ENCODE measurements at places on chromosomes 16 and 17. TPM values are rescaled to one million over a fixed set of nuclear protein-coding genes. Genes with fewer than 3 reads are reported as not detected.

TBX21 gene
- 1.2 TPM for total RNA-seq

RDM1 gene
- 1.1 TPM for total RNA-seq

KRT39 gene
- total RNA-seq: not detected

GRCh38 chr16:81607805-81608522 is 163.4 kb downstream of the CMIP start:
- no peak for DNase-seq

DNA sequence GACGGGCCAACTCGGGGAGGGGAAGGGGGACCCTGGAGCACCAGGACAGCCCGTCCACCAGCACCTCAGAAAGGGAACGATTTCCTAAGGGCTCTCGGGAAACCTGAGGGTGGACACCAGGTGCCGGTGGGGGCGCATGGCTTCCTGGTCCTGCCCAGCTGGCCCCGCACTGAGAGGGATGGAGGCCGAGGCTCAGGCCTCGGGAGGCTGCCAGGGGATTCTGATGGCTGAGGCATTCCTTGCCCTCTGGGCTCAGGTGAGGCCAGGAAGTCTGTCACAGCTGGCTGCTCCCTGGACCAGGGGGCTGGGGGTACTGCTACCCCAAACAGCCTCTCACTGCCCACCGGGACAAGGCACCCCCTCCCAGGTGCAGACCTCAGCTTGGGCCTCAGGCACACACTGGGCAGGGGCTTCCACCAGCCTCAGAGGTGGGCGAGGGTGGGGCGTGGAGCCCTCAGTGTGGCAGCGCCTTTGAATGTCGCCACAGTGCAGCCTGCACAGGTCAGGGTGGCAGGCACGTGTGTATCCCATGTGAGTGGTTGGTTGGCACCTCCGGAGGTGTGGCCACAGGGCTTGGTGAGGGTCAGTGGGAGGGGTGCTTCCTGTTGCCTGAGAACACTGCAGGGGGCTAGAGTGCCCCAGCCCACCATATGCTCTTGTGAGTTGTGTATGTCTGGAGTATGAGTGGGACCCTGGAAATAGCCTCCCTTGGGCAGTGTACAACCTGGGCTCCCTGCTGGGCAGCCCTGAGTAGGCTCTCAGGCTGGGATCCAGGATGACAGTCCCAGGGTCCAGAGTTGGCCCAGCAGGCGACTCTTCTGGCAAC is 3.9 kb upstream of the FSCN2 start:
- no peak for DNase-seq

GRCh38 chr17:43330876-43331639 is 67.7 kb upstream of the ARL4D start:
- no peak for DNase-seq

- no peak for DNase-seq
Measured at GRCh38 chr17:46046957-46047356, 47.9 kb downstream of the STH start.

GRCh38 chr16:47395733-47396498 is 64.9 kb downstream of the ITFG1 start:
- no peak for DNase-seq

- no peak for DNase-seq
Measured at GRCh38 chr16:50445621-50446555, 77.1 kb upstream of the BRD7 start.

DNA sequence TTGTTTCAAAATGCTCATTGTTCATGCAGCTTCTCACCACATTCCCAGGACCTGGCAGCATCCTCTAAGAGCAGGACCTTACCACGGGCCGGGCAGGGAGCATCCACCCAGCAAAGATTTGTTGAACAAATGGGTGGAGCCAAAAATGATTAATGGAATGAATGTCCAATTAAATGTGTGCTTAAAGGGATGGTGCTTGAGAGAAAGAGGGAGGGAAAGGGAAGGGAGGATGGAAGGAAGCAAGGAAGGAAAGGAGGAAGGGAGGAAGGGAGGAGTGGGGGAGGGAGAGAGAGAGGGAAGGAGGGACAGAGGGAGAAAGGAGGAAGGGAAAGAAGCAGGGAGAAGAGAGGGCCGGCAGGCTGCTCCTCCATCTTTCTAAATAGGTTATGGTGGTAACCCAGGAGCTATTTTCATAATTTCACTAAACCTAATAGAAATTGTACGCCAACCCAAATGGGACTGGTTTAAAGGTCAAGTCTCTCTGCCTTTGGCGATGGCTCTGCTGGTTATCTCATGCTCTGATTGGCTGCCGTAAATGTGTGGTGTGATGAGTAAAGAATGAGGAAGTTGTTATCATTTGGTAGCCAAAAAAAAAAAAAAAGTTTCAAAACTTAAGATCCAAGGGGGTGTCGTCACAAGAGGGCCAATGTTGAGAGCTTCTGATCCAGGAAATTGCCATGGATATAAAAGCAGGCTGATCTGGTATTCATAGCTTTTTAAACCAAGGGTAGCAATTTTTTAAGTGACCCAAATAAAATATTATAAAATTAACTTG is 126.7 kb upstream of the FOXF1 start:
- no peak for DNase-seq

Data from ureter (tissue), 1 donor.